Coronary artery (tissue), 2 donors: ENCODE measurements at places on chromosomes 5 and 9.
A peak's percentile ranks its signal among the peaks of the same experiment; 100 is the strongest.

GRCh38 chr9:111440226-111440625, 44.0 kb downstream of the ECPAS start:
- no peak for DNase-seq

GRCh38 chr5:149079883-149080282, 17.0 kb upstream of the SH3TC2 start:
- no peak for DNase-seq

DNA sequence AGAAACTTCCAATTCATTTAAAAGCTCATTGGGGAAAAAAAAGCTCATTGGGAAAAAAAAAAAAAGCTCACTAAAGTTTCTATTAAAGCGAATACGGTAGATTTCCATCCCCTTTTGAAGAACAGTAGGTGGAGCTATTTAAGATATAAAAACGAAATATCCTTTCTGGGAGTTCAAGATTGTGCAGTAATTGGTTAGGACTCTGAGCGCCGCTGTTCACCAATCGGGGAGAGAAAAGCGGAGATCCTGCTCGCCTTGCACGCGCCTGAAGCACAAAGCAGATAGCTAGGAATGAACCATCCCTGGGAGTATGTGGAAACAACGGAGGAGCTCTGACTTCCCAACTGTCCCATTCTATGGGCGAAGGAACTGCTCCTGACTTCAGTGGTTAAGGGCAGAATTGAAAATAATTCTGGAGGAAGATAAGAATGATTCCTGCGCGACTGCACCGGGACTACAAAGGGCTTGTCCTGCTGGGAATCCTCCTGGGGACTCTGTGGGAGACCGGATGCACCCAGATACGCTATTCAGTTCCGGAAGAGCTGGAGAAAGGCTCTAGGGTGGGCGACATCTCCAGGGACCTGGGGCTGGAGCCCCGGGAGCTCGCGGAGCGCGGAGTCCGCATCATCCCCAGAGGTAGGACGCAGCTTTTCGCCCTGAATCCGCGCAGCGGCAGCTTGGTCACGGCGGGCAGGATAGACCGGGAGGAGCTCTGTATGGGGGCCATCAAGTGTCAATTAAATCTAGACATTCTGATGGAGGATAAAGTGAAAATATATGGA, at the start of gene PCDHGA12:
Gene PCDHGA12, plus strand, starts transcription at position 176 of the 782 bp plus-strand sequence. Its CDS starts 253 bp downstream, at position 429.
- DNase-seq, result no peak

- DNase-seq, result no peak
These were observed 72.2 kb upstream of the EPB41L4A start for GRCh38 chr5:112491257-112491656.

- DNase-seq, result no peak
These were observed 26.6 kb upstream of the ANGPTL2 start for GRCh38 chr9:127149010-127149409.

- DNase-seq, result no peak
These were observed 170.9 kb upstream of the GHR start for GRCh38 chr5:42252306-42252705.

- peak; percentile 61 for DNase-seq
These were observed 5.2 kb downstream of the HNRNPAB start for GRCh38 chr5:178209334-178210072.

DNA sequence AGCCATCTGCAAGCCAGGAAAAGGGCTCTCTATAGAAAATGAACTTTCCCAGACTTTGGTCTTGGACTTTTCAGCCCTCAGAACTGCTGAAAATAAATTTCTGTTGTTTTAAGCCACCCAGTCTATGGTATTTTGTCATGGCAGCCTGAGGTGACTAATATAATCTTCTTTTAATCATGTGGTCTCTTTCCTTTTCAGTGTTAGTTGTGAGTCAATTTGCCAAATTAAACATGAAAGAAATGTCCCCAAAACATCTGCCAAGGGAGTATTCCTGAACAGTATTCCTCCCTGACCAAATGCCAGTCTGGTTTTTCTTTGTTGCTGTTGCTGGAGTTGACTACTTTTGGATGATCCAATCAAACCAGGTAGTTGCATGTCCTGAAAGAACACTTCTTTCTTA, 4.7 kb upstream of the YTHDC2 start:
- no peak for DNase-seq

- no peak for DNase-seq
These were observed 29.5 kb upstream of the PLIN2 start for GRCh38 chr9:19156805-19157204.

DNA sequence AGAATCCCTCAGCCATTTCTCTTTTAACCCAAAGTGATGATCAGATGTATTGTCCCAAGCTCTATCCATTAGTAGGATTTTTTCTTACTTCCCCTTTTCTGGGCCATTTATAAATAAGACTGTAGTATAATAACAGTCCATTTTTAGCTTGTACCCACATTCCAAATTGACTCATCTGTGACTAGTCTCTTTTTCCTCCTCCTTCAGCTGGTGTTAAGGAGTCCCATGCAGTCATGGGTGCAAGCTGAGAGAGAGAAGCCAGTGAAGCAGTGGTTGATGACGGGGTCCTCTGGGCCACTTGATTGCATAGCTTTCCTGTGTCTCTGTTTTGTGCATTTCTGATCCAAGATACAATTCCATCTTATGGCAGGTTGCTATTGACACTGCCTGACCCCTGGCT, 476.0 kb upstream of the CD180 start:
- no peak for DNase-seq

DNA sequence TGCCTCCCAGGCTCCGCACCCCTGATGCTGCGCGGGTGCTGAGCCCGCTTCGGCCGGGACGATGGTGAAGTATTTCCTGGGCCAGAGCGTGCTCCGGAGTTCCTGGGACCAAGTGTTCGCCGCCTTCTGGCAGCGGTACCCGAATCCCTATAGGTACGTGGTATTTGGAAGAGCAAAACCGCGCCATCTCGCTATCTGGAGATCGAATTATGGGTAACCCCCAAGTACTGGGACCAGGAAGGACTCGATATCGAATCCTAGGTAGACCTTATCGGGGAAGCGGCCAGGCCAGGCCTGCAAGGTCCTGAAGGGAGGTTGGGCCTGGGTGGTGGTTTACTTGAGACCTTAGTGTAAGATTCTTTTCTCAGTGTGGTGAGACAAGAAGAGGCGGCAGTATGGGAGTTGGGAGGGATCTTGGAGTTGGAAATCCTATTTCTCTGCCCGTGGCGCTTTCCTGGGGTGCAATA, 359 bp downstream of the PRELID1 start:
- DNase-seq, result peak; percentile 74

DNA sequence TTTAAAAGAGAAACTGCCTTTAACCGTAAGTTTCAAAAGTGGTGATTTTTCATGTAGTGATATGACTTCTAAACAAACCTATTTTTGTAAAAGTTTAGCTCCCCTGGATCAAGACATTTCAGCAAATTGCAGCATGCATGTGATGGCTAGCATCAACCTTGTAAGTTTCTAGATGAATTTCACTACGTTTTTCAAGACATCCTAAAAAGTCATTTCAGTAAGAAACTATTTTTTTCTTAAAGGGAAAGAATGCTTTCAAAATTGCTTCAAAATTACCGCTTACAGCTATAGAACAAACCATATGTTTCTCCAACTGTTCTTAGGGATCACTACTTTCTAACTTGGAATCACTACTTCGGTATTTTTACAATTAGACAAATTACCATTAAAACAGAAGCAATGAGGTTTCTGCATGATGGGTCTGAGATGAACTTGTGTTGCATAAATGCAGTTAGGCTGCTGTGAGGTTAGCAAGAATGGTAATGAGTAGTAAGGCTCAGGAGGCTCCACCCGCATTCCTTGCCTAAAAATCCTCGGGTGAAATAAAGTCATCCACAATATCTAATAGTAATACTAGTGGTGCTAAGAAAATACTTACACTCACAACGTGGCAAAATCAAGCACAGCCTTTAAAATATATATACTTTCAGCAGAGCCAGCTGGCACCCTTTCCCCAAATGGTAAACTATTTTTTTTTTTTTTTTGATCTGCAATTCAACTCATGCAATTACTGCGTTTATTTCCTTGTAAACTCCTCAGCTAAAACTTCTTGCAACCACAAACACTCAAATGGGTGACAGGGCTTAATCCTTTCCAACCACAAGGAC, 53.8 kb downstream of the CDC14B start:
- no peak for DNase-seq

GRCh38 chr5:113020461-113021273, 44.1 kb downstream of the DCP2 start:
- DNase-seq, result no peak

- peak; percentile 31 for DNase-seq
These were observed 248.1 kb downstream of the IRX1 start for GRCh38 chr5:3843706-3844105.

- DNase-seq, result no peak
These were observed 18.5 kb downstream of the OSTF1 start for GRCh38 chr9:75106857-75107256.

- no peak for DNase-seq
These were observed 118.9 kb upstream of the ELL2 start for GRCh38 chr5:96080557-96080956.

DNA sequence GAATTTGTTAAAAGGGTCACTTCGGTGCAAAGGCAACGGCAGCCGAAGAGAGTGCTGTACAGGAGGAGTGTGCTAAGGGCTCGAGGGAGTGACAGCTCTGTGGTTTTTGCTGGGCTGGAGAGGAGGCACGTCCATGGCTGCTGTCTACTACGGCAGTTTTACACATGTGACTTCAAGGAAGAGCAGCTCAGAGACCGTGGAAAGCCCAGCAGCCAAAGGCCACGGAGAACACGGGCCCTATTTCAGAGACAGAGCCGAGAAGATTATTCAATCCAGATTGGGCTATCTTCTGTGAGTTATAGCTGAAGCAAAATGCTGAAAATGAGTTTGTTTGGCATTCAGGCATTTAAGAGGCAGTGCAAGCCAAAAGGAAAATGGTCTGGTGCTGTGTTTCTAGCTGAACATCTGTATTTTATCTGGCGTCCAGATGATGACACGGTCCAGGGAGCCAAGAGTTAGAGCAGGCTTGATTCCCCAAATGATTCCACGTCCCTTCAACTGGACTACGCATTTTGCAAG, 96.4 kb downstream of the RFK start:
- no peak for DNase-seq

GRCh38 chr5:181191526-181192336, 13.3 kb downstream of the TRIM7 start:
- peak; percentile 99 for DNase-seq

DNA sequence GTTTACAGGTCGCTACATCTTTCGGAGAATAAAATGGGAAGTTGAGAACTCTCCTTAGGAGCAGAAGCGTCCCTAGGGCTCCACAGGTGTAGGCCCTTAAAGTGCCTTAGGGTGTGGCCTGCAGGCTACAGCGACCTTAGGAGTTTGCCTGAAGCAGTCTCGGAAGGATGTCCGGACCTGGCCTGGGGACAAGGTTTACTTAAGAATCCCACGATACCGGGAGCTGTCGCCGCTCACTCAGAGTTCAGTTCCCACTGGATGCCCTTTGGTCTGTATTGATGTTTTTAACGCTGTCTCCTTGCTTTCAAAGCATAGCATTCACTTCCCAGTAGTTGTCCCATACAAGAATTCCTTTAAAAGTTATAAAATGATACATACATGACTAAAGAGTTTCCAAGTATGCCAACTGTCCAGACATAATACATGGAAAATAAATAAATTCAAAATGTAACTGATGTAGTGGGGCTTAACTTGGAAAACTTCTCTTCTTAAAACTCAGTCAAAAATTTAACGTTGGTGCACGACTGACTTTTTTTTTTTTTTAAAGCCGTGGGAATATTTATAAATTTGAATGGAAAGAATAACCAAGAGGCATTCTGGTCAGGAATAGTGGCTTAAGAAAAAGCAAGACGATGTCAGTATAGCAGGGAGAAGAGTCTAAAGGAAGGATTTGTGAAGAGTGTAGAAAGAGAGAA, 848 bp downstream of the RAD50 start:
- no peak for DNase-seq

GRCh38 chr5:165349735-165350134, 1844.3 kb downstream of the MAT2B start:
- no peak for DNase-seq

DNA sequence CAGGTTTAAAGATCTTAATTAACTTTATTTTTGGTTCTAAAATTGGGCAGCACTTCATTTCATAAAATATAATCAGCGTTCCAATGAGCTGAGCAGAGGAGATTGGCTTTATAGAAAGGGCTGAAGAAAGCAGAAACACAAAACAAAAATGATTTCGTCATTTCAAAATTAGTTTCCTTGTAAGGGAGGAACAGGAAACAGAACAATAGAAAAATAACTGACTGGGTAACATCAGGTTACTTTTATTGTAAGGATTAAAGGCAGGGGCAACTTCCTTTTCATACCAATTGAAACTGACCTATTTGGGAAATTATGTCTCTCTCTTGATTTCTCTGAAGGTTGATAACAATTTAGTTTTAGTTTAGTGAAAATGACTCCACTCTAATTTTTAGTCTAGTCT, 157.1 kb downstream of the ATP10B start:
- no peak for DNase-seq

- DNase-seq, result no peak
These were observed 254.4 kb downstream of the NDUFS4 start for GRCh38 chr5:53814819-53815218.

DNA sequence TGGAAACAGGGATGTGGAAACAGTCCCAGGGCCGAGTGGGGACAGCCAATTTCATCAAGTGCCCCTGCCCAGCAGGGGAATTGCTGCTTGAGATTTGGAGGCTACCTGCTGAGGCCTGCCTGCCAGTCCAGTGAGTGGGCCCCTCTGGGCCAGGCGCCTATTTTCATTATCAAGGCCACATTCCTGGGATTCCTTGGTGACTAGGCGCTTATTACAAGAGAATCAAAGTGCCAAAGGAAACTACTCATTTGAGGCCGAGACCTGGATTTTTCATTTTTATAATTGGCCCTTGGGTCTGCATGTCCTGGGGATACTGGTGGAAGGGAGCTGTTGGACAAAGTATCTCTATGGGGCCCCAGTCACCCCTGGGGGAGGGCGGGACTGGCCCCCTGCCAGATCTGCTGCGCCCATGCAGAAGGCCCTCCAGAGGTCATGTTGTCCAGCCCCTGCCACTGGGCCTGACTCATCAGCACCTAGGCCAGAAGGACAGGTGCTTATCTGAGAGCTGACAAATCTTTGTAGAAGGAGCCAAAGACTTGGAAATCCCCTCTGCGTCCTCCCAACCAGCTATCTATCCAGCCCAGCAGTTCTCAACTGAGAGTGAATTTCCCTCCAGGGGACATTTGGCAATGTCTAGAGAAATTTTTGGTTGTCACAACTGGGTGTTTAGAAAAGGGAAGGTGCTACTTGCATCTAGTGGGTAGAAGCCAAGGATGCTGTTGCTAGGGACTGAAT, 45.6 kb downstream of the FOXI1 start:
- peak; percentile 77 for DNase-seq

DNA sequence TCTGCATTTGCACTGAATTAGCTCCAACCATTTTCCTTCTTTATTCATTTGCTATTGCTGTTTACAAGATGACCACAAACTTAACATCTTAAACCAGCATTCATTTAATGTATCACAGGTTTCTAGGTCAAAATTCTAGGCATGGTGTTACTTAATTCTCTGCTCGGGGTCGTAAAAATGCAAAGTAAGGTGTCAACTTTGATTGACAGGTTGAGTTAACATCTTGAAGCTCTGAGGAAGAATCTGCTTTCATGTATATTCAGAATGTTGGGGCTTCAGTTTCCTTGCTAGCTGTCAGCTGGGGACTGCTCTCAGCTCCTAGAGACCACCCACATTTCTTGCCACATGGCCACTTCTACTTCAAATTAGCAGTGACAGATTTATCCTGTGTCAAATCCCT, 348.7 kb upstream of the GRIN3A start:
- DNase-seq, result no peak
